BJ (cell line): ENCODE measurements at places on chromosomes 1 and 21.

GRCh38 chr1:12552111-12552888 is 65.7 kb downstream of the DHRS3 start:
- DNase-seq, result no peak

- no peak for DNase-seq
These were observed 8.1 kb downstream of the CYP4X1 start for GRCh38 chr1:47031585-47031984.

DNA sequence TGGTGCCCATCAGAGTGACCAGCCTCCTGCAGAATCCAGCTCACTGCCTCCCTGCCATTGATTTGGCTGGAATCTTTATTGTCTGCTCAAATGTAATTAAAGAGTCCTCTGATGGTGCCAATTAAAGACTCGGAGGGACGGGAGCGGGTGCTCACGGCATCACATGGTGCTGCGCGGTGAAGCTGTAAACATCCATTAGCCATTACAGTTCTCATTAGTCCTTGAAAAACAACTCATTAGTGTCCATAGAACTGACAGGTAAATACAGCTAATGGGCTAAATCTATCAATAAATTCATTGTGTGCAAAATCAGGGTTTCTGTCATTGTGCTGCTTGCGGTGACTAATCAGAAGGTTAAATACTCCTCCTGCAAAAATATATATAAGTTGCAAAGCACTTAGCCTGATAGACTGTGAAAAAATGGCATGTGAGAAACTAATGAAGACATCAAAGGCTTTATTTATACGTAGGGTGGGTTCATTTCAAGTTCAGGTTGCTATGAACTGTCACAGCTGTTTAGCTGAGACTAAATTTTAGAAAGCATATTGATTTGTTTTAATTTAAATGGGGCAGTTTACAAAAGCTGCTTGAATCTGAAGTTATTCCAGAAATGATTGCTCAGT is 289.8 kb upstream of the POU3F1 start:
- no peak for DNase-seq

- no peak for DNase-seq
These were observed 426.3 kb upstream of the CHRM3 start for GRCh38 chr1:238960071-238960470.

GRCh38 chr1:234871039-234871709 is 257.5 kb downstream of the TOMM20 start:
- no peak for DNase-seq

GRCh38 chr1:167981933-167982332 is 45.1 kb upstream of the MPC2 start:
- DNase-seq, result no peak

DNA sequence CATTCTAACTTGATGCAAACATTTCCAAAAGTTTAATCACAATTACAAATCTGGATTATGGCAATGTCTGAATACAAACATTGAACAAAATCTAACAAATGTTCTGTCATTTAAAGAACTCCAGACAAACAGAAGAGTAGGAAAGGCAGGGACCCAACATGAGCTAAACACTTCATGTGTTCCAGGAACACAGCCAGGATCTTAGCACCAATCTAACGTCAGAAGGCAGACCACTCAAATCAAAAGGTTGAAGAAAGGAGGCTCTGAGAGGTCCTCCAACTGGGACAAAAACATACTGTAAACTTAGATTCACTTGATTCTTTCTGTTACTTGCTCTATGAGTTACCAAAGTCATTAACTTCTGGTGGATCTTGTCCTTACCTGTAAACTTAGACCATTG is 374.0 kb downstream of the NEGR1 start:
- DNase-seq, result no peak

DNA sequence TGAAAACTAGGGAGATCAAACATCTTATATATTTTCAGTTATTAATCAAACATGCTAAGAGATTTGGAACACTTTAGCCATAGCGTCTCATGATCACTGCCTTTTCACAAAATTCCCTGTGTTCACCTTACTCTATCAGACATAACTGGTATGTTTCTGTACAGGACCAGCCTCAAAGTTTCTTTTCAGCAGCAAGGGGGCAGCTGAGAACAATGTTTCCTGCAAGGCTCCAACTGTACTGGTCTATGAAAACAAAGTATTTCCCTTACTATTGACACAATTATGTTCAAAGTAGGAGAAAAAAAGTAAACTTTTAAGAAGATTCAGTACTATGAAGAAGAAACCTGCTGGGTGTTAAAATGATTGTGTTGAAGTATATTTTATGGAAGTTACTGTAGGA is 98.5 kb downstream of the ATF6 start:
- no peak for DNase-seq

- no peak for DNase-seq
These were observed 687 bp downstream of the PRKAB2 start for GRCh38 chr1:147171399-147172167.

DNA sequence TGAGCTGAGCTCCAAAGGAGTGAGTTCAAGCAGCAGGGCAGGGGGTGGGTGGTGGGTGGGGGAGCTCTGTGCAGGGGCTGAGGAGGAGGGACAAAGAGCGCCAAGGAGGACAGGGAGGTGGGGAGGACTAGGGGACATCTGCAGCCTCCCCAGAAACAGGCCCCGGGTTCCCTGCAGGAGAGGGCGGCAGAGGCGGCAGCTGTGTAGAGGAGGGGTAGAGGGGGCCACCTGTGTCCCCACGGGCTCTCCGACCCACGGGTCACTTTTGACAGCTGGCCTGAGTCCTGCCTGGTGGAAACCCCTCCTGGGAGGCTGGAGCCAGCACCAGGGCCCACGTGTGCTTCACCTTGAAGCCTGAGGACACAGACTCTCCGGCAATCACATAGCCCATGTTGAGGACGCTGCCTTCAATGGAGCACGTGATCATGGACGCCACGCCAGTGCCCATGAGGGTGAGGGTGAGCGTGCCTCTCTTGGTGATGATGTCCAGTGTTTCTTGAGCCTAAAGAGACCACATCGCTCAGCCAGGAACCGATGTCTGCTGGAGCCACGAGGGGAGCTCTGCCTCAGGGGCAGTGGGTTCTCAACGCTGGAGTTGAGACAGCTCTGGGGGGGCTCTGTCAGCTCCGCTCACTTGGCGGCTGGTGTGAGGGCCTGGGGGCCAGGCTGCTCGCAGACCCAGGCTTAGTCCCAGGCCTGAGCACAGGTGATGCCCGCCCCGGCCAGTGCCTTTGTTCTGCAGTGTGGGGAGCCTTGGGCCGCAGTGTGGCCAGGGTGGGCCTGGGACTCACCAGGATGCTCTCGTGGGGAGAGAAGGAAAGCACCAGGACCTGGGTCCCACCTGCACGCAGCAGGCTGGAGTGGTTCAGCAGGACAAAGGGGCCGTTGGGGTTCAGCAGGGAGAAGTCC is 6.6 kb upstream of the TMEM52 start:
- no peak for DNase-seq

GRCh38 chr1:63981408-63981773 is 207.6 kb downstream of the ROR1 start:
- DNase-seq, result no peak

DNA sequence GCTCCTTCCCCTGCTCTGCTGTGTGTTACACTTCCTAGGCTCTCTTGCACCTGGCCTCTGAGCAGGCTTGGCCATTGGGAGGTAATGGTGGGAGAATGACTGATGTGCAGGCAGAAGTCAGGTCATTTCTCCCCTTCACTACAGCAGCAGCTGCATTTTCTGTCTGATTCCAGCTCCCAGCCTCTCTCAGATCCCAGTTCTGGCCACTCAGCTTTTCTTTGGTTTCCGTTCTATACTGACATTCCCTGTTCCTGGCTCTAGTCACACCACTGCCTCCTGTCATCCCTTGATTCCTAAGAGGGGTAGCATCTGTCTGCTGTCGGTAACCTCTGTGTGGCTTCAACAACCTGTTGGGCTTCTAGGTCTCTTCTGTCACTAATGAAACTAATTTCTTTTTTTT is 127.7 kb upstream of the HOOK1 start:
- no peak for DNase-seq

DNA sequence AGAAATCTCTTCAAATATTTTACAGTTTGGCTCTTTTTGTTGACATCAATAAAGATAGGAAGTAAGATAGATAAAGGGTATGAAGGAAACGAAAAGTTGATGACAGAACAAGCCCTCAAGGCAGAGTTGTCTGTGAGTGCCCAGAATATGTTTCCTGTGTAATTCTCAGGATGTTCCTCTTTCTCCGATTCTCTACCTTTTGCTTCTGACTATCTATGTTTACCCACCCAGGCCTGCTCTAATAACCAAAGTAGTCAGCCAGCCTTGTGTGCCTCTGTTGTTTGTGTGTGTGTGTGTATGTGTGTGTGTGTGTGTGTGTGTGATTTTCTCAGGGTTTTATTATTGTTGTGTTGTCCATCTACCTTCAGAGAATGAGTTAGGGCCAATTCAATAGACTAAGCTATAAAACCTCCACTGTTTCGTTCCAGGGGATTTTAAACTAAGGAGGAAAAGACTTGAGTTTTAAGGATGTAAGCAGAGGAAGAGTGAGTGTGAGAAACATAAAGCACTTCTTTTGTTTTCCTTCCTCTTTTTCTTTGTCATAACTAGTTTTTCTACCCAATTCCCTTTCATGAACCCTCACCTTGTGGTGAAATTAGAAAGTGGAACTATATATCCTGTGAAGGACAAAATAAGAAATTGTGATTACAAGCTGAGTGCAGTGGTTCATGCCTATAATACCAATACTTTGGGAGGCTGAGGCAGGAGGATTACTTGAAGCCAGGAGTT is 627.4 kb upstream of the NR5A2 start:
- DNase-seq, result no peak

GRCh38 chr21:45381036-45381787 is 23.8 kb upstream of the COL18A1 start:
- no peak for DNase-seq

DNA sequence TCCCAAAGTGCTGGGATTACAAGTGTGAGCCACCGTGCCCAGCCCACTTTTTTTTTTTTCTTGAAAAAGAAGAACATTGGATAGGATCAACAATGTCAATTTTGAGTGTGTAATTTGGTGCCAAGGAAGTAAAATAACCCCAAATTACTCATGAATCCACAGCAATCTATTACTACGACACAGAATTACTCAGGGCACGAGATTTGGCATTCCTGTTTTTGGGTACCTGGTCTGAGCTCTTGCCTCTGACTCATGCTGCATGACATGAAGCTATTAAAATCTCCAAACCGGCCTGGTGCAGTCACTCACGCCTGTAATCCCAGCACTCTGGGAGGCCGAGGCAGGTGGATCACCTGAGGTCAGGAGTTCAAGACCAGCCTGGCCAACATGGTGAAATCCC is 10.4 kb downstream of the RNF19B start:
- no peak for DNase-seq

DNA sequence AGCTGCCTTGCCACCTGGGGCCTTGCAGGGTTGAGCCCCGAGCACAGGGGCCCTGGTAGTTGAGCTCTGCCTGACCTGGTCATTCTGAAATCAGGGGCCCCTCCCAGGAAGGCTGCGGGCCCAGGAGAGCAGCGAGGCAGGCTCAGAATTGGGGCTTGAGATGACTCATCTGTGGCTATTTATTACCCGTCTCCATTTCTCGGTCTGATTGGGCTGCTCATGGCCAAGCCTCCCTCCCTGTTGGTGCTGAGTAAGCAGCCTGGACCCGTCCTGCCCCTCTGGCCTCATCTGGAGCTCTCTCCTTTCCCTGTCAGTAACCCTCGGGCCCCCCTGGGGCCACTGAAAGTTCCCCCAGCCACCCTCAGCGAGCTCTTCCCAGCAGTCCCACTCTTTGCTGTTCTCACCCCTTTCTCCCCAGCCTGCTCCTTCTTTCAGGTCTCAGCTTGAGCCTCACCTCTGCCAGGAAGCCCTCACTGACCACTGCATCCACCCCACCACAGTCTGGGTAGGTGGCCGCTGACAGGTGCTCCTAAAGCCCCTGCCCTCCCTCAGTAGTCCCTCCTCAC is 11.0 kb upstream of the TNFRSF8 start:
- peak; percentile 49 for DNase-seq

- DNase-seq, result no peak
These were observed 9.8 kb upstream of the RAB42 start for GRCh38 chr1:28582248-28582615.

DNA sequence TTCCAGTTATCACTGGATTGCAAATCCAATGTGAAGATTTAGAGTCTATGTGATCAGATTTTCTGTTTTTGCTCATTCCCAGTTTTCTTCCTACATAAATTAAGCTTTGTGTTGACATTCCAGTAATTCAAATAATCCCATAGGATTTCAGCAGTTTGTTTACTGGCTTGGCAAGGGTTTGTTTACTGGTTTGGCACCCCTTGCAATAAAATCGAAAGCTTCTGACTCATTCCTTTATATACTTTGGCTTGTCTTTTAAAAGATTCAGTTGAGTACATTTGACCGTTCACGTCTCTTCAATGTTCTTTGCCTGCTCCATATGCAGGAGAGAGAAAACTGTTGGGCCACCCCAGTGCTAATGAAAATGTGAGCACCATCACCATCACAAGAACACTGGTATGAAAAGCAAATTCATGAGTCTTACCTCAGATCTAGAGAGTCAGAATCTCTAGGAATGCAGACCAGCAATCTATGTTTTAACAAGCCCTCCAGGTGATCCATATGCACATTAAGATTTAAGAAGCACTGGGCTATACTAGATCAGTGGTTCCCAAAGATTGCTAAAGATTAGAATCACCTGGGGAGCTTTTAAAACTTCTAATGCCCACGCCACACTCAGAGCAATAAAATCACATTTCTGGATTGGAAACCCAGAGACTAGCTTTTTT is 32.8 kb downstream of the ZC3H11B start:
- no peak for DNase-seq
